ENCODE measurements at places on chromosomes 7 and 10.
A peak's percentile ranks its signal among the peaks of the same experiment; 100 is the strongest.

DNA sequence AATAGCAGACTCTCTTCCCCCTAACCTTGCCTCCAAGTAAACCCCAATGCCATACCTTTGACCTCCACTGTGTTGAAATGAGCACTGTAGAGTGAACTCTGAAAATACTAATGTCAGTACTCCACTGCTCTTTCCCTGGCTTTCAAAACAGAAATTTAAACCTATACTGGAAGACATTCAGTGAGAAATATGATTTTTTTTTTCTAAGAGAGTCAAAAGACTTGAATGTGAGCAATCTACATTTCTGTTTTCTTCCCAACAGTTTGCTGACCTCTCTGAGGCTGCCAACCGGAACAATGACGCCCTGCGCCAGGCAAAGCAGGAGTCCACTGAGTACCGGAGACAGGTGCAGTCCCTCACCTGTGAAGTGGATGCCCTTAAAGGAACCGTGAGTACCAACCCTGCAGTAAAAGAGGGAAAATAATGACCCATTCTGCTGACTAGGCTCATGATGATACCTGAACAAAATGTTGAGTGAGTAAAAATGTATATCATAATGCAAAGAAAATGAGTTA lies 6.4 kb downstream of the VIM start:
- no peak for DNase-seq

- no peak for DNase-seq
Measured at GRCh38 chr10:106625751-106626150, 538.8 kb downstream of the SORCS1 start.

DNA sequence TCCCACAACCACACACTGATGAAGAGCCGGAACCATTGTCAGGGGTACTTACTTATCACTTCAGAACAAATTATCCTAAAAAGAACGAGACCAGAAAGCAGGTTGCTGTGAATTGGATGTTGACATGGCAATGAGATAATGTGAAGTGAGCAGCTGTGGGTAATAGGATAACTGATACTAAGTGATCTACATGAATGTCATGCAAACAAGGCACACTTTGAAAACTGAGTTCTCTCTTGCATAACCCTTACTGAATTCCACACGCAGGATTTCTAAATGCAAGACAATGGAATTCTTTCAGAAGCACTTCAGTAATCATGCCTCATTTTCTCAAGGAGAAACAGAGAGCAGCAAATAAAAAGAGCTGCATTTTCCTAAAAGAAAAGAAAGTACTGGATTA lies 242.5 kb upstream of the TMEM229A start:
- DNase-seq = peak; percentile 4

DNA sequence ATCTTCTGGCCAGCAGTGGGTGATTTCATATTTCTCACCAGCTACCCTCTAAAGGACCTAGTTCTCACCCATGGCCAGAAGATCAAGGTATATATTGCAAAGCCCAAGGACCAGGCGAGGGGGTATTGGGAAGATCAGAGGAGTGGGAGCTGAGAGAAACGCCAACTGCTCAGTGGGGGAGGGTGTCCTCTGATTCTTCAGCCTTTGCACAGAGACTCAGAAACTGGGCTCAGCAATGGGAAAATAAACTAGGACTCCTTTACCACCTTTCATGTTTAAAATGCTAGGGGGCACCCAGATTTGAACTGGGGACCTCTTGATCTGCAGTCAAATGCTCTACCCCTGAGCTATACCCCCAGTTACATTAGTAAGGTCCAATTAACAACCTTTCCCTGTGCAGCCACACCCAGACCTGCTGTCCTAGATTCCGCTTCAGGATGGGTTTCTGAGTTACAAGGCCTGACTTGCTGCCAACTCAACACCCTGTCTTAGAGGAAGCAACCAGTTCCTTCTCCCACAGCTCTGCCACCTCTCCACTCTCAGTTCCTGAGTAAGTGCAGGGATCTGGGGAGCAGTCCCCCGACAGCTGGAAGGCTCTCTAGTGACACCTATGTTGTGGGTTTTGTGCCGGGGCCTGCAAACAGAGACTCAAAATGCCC lies 93.5 kb downstream of the ZNF783 start:
- DNase-seq = no peak

DNA sequence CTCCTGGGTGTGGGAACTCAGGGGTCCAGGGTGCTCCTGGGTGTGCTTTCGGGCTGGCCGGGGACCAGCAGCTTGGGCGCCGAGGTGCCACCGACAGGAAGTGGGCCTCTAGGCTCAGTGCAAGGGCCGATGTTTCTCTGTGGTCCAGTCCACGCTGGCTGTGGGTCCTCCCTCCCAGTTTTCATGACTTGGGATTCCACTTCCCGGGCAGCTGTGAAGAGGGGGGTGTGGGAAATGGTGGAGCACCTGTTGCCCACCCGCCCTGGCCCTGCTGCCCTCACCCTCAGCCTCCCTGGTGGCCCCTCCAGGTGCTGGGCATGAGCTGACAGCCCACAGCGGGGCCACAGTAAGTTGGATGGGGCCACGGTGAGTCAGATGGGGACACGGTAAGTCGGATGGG lies 58.5 kb downstream of the NKX6-2 start:
- DNase-seq = no peak

DNA sequence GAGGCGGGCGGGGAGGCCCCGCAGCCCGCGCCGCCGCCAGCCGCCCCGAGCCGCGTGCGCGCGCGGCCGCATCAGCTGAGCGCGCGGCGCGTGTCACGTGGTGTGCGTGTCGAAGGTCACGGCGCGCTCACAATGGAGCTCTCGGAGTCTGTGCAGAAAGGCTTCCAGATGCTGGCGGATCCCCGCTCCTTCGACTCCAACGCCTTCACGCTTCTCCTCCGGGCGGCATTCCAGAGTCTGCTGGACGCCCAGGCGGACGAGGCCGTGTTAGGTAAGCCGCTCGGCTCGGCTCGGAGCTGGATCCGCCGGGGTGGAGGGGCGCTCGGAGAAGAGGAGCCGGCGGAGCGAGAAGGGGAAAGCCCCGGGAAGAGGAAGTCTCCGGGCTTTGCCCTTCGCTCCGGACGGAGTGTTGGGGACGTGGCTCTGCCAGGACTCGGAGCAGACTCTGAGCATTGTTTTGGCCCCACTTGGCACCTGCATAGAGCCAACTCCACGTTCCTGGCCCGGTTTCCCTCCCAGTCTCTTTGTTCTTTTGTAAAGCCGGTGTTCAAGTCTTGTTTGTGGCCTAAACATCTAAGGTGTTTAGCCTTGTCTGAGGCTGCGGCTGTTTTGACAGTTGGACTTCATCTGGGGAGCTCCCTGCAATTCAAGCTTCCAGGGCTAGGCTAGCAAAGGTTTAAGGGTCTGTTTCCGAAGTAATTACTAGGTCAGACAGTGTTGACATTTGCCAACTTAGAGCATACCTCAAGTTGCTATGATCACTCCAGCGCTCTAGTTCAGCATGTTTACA lies at the start of gene COMMD3:
Gene COMMD3, plus strand, starts transcription at position 103 of the 790 bp plus-strand sequence. Its CDS starts 30 bp downstream, at position 133.
- peak; percentile 48 for DNase-seq

GRCh38 chr10:97740613-97741012 lies 3.7 kb downstream of the ZFYVE27 start:
- DNase-seq = no peak

DNA sequence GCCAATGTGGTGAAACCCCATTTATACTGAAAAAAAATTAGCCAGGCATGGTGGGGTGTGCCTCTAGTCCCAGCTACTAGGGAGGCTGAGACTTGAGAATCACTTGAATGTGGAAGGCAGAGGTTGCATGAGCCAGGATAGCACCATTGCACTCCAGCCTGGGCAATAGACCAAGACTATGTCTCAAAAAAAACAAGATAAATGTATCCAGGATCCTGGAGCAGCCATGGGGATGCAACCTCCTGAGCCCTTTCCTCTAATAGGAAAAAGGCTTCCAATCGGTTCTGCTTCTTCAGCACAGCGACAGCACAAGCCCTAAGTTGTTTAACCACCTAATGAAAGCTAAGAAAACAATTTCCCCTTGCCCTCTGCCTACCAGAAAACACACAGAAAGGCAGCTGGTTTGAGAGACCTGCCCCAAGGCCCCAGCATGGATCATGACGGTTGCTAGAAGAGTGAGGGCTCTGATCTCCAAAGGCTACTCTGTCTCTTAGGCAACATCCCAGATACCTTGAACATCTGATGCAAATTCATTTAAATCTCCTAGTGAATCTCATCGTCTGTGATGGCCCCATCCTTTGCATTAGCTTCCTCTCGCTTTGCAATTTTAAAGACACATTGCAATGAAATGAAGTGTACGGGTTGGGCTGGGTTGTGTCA lies 220.8 kb downstream of the ARHGAP21 start:
- no peak for DNase-seq

DNA sequence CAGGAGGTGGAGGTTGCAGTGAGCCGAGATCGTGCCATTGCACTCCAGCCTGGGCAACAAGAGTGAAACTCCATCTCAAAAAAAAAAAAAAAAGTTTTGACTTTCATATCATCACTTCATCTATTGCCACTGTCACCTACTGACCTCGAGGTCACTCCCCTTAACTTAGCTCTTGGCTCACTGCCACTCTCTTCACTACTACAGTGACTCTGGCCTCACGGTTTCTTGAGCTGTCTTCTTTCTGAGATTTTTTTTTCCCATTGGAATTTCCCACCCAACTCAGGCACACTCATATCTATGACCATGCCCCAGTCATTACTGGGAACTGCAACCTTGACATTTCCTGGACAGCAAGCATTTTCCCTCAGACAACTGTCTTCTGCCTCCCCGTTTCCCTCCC lies 42.6 kb upstream of the C7orf33 start:
- no peak for DNase-seq

DNA sequence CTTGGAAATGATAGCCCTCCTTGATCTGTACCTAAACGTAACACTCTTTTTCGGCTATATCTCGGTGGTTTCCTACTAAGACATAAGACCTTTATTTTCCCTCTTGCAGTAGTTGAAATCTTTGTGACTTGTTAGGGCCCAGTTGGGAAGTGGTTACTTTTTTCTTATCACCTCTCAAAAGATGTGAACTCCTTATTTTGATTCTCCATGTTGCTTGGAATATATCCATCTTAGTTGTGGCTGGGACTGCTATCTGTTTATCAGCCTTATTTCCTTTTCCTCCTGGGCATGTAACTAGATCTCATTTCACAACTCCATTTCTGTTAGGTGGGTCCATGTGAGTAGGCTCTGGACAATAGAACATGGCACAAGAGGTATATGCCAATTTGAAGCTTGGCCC lies 4.1 kb upstream of the CPED1 start:
- DNase-seq = no peak

DNA sequence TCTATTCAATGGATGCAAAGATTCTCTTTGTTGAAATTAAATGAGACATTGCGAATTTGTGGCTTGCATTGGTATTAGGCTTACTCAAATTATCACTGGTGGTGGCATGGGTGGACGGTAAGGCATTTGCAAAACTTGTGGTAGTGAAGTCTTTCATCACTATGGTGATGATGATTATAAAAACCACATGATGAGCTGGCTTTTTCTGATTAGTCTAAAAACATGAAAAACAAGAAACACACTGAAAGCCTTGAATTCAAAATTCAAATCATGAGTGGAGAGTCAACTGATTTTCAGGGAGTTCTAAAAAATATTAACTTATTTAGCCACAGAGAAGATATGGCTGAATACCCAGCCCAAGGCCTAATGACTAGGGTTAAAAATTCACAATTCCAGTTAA lies 99.8 kb upstream of the HGF start:
- DNase-seq = no peak

DNA sequence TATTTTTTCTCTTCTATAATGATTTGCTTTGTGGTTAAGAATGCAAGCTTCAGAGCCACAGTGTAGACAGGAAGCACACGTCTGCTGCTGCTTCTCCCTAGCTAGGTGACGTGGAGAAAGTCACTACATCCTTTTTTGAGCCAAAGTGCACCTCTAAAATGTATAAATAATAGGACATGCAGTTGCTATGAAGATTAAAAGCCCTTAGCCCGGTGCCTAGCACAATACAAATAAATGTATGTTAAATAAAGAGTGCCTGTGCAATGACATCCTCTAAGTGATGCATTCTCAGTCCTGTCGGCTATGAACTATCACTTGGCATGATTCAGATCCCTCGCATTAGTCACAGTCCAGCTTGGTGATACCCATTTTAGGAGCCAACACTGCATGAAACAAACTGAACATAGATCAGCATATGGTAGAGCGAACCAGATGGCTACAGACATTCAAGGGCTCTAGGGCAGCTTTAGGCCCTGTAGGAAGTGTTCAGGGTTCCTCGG lies 4.8 kb upstream of the TRDMT1 start:
- DNase-seq = no peak

DNA sequence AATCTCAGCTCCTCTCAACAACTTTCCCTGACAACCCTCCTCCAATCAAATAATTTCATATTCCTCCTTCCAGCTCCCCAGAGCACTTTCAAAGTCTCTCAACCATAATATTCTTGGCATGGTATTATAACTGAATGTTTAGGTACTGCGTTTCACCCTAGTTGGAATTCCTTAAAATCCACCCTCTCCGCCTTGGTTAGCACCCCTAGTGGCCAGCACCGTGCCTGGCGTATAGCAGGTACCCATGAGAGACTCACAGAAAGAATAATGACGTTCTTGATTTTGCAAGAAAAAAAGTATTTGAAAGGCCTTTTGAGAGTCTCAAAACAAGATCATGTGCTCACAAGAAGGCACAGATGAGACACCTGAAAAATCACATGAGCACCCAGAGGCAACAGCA lies 50.9 kb downstream of the GLI3 start:
- DNase-seq = no peak

- no peak for DNase-seq
Measured at GRCh38 chr10:29146311-29147100, 142.4 kb upstream of the LYZL1 start.

Data from NCI-H748 treated with DMSO at 0.1 percent for 48 hours (cell line).